ENCODE measurements at places on chromosomes 12 and 14.

GRCh38 chr14:55120571-55121495, 8.2 kb upstream of the LGALS3 start:
- no peak overlapping the region for H3K4me3 ChIP-seq
- DNase-seq: peak; percentile 49
- H3K27me3 ChIP-seq: no peaks in the 10 kb centered on the region
- peaks cover 43% of the 10 kb centered on the region for H3K4me1 ChIP-seq
- H3K27ac ChIP-seq: peak overlapping the region; percentile 32

DNA sequence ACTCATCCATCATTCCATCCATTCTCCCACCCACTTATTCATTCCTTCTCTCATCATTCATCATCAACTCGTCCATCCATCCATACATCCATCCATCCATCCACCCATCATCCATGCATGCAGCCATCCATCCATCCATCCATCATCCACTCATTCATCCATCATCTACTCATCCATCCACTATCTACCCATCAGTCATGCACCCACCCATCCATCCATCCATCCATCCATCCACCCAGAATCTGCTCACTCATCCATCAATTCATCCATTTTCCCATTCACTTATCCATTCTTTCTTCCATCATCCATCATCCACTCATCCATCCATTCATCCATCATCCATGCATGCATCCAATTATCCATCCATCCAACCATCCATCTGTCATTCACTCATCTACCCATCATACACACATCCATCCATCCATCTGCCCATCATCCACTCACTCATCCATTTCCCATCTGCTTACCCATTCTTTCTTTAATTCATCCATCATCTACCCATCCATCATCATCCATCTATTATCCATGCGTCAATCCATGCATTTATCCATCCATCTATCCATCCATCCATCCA, 107.1 kb upstream of the WSCD2 start:
- no peak overlapping the region for H3K4me3 ChIP-seq
- H3K27me3 ChIP-seq: no peaks in the 10 kb centered on the region
- H3K4me1 ChIP-seq: no peaks in the 10 kb centered on the region
- H3K27ac ChIP-seq: no peak overlapping the region
- no peaks in the 10 kb centered on the region for H3K36me3 ChIP-seq

DNA sequence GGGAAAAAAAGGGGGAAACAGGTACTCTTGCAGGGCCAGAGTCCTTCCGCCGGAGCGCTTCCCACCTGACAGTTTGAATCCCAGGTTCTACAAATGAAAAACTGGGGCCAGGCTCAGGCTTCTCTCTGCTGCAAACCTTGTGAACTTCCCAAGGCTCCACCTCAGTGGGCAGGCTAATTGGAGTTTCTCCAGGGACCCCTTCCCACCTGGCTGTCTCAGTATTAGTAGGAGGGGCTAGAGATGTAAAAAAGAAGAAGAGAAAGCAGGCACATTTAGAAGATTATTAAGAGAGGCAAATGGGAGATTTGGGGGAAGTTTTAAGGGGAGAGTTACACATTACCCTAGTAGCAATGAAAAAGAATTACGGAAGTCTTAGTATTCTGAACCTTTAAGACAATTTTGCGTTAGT, 20.0 kb upstream of the CLEC2D start:
- peaks cover 25% of the 10 kb centered on the region for H3K4me1 ChIP-seq
- H3K27ac ChIP-seq: peak overlapping the region; percentile 94
- DNase-seq: no peak
- peaks cover 11% of the 10 kb centered on the region for H3K36me3 ChIP-seq

GRCh38 chr12:89731089-89731488, 22.5 kb upstream of the ATP2B1 start:
- H3K27ac ChIP-seq: peak overlapping the region; percentile 4
- H3K4me3 ChIP-seq: no peak overlapping the region
- H3K27me3 ChIP-seq: no peaks in the 10 kb centered on the region
- no peaks in the 10 kb centered on the region for H3K36me3 ChIP-seq
- DNase-seq: no peak
- no peaks in the 10 kb centered on the region for H3K4me1 ChIP-seq

DNA sequence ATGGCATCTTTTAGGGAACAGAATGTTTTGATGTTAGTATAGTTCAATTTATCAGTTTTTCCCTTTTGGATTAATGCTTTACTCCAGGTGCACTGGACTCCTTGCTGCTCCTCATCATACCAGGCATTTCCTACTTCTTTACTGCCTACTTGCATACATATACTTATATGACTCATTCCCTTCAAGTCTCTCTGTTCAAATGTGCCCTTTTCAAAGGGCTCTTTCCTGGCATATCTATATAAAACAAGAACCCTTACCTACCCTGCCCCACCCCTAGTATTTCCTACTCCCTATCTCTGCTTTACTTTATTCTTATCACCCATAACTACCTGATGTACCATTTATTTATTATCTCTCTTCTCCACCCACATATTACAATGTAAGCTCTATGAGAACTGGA, 90.6 kb downstream of the CAPZA3 start:
- no peak for DNase-seq
- no peak overlapping the region for H3K27ac ChIP-seq
- H3K4me3 ChIP-seq: no peak overlapping the region

GRCh38 chr14:42804141-42804540, 1197.5 kb downstream of the LRFN5 start:
- no peaks in the 10 kb centered on the region for H3K4me1 ChIP-seq
- H3K27me3 ChIP-seq: no peaks in the 10 kb centered on the region
- DNase-seq: no peak
- H3K4me3 ChIP-seq: no peak overlapping the region
- H3K36me3 ChIP-seq: no peaks in the 10 kb centered on the region

GRCh38 chr12:51814311-51815088, 34.0 kb downstream of the FIGNL2 start:
- H3K27me3 ChIP-seq: no peaks in the 10 kb centered on the region
- DNase-seq: peak; percentile 71
- H3K36me3 ChIP-seq: no peaks in the 10 kb centered on the region
- peak overlapping the region; percentile 5 for H3K4me3 ChIP-seq

All from upper lobe of left lung (tissue), 6 donors.